ENCODE measurements at places on chromosomes 2 and 18.

GRCh38 chr18:43222501-43222900 is 54.8 kb downstream of the SYT4 start:
- no peak for DNase-seq

DNA sequence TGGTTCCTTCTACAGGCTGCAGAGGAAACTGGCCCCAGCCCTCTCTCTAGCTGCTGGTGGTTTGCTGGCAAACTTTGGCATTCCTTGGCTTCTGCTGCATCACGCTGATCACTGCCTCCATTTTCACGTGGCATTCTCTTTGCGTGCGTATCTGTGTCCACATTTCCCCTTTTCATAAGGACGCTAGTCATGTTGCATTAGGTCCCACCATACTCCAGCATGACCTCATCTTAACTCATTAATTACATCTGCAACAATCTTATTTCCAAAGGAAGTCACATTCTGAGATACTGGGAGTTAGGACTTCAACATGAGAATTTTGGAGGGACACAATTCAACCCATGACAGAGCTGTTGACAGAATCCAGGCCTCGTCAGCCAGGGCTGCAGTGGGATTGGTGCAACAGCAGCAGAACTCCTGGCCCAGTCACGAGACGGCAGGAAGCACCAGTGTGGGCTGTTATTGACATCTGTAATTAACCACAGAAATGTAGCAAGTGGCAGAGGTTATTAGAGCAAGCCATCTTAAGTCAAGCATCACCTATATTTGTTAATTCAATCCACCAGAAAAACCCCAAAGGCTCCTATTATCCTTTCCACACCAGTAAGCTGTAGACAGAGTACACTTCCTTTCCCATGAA is 132.4 kb downstream of the TMEM163 start:
- DNase-seq, result no peak

- DNase-seq, result no peak
These were observed 116.2 kb downstream of the TANC1 start for GRCh38 chr2:159084384-159085370.

DNA sequence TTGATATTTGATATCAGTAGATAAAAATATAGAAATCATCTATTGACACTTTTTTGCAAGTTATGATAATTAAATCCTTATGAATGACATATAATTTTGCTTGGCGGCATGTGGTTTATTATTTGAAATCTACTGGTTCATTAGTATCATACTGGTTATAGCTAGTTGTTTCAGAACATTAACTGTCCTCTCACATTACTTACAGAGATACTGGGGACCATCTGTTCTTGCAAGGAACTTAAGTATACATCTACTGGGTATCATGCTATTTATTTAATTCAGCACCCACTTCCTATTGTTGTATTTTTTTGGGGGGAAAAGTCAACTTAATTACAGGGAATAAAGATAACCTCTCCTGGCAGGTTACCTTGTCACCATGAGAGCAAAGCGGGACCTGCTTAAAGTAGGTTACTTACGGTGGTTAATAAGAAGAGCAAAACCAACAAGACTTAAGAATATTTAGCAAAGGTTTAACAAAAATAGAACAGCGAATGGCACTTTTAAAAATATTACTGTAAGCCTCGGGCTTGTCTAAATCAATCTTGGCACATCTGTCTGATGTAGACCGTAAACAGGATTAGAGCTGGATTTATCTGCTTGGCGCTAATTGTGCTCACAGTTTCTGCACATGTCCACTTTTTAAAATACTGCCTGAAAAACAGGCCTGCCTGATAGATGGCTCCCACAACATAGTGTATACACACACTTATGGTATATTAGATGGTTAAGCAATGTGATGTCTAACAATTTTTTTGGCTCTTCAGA is 41.8 kb downstream of the CERKL start:
- DNase-seq, result no peak

DNA sequence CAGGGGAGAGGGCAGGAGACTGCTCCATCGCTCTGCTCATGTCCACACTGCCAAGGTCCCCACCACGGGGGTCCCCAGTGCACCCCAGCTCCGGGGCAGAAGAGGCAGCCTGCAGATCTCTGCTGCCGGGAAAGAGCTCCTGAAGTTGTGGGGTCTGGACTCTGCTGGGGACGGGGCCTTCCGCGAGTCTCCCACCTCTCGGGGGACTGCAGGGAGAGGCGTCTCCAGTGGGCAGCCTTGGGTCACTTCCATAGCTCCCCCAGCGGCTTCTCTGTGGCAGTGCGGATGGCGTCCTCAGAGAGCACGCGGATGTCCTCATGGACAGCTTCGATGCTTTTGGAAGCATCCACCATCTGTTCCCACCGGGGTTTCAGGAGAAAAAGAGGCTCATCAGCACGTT is 10.7 kb downstream of the DTYMK start:
- DNase-seq, result no peak

DNA sequence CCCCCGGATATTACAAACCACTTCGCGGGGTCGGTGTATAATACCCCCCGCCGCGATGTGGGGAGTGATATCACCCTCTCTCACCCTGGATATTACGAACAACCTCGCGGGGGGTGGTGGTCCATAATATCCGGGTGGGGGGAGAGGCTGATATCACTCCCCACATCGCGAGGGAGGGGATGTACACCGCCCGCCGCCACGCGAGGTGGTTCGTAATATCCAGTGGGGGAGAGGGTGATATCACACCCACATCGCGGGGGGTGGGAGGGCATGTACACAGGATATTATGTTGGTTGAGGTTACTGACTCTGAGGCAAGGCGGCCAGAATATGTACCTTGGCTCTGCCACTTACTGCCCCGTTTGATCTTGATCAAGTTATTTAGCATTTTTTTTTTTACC is 14.8 kb upstream of the CWC22 start:
- DNase-seq, result no peak

GRCh38 chr18:9410515-9410914 is 64.8 kb upstream of the RALBP1 start:
- DNase-seq, result no peak

- no peak for DNase-seq
These were observed 40.2 kb downstream of the APOB start for GRCh38 chr2:21003572-21004180.

DNA sequence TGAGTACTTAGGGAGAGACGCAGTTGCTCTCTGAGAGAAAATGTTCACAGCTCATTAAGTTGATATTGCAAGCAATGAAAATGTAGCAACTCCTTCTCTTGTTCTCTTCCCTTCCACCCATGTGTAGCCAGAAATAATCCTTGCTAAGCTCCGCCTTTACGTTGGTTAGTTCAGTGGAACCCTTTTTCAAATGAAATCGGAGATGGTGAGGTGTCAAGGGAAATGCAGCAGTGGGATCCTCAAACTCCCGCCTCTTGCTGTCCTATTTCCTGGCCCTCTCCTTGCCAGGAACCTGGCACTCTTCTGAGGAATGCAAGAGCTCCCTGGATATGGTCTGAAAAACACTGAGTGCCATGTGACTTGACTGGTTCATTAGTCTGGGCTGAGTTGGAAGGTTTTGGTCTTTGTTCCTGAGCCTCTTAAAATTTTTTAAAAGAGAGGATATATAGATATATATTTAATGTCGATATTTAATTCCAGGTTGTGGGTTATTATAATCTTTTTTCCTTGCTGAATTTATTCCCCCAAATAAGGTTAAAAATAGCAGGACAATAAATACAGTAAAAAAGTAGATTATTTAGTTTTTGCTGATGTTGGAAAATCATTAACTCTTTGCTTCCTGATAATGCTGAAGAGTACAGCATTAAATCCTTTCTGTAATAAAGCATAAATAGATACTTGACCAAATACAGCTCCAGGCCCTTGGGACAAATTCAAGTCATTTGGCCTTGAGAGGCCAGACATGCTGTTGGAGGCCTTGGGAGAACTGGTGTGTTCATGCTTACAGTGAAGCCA is 116.2 kb downstream of the EML6 start:
- DNase-seq, result peak; percentile 52

- peak; percentile 82 for DNase-seq
These were observed 799.7 kb upstream of the ACVR2A start for GRCh38 chr2:147045113-147045512.

- no peak for DNase-seq
These were observed 39.5 kb upstream of the ARL4C start for GRCh38 chr2:234536178-234536965.

- DNase-seq, result no peak
These were observed 266.0 kb downstream of the GLI2 start for GRCh38 chr2:121001641-121002040.

DNA sequence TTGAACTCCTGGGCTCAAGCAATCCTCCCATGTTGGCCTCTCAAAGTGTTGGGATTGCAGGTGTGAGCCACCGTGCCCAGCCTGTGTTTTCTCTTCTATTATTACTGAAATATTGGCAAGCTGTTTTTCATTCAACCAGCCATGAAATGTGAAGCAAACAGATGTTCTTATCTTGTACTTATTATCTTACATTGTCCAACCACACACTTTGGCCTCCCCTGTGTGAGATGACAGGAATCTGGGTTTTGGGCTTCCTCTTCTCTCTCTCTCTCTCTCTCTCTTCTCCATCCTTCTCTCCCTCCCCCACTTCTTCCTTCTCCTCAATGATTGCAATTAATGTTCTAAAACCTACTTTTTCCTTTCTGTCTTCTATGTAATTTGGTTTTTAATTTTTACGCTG is 33.1 kb downstream of the RAMP1 start:
- DNase-seq, result no peak

GRCh38 chr2:180905002-180905401 is 75.4 kb upstream of the UBE2E3 start:
- no peak for DNase-seq

GRCh38 chr2:222076973-222077690 is 221.7 kb downstream of the PAX3 start:
- no peak for DNase-seq

GRCh38 chr2:160264308-160264707 is 64.2 kb upstream of the ITGB6 start:
- peak; percentile 26 for DNase-seq

DNA sequence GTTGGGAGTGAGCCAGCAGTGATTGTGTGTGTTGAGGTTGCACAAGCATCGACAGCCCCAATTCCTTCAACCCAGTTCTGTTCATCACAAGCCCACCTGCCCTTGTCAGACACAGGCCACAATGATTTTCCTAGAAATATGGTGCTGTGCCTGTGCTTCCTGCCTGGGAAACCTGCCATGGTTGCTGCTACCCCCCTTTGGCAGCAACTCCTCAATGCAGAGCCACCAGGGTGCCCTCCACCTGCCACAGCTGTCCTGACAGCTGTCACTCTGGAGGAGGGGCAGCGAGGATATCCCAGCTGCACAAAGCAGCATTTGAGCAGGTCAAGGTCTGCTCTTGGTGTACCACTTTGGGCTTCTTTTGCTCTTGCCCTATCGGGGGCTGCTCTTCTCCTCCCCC is 27.1 kb downstream of the SMIM21 start:
- DNase-seq, result no peak

DNA sequence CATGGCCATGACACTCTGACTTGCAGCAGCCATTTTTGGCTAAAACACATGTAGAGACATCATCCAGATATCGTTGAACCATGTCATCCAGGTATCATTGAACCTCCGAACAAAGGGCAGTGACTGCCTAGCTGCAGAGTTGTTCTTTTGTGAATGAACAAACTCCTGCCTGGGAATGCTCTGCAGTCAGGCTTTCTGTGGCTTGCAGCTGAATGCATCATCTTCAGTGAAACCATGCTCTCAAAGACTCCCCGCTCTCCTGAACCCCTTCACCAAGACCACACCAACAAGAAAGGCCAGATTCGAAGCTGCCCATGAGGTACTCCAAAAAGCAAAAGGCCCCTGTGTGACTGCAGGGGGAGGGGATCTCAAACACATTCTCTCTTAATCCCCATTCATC is 118.8 kb downstream of the ACTR3 start:
- no peak for DNase-seq

GRCh38 chr2:36478332-36478738 is 119.6 kb downstream of the FEZ2 start:
- DNase-seq, result peak; percentile 92

DNA sequence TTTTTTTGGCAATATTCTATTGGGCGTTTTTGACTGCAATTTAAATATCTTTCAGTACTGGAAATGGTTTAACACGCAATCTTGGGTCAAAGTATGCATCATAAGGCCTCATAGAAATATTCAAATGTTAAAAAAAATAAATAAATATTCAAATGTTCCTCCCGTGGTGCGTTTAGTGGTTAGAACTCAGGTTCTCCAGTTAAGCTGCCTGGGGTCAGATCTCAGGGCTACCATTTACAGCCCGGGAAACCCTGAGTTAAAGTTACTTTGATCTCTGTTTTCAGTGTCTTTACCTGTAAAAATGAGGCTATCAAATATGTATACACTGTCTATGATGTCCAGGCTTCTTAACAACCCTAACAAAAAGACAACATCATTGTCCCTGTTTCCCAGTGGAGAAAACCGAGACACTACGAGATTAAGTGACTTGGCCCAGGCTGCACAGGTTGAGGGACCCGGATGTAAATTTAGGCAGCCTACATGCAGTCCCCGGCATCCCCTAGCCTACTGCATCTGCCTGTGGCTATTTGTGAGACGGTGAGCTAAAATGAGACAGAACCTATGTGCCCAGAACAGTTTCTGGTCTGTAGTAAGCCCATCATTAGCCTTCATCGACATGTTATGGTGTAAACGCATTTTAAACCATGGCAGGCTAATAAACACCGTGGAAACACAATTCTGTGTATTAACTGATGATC is 1.7 kb downstream of the FHL2 start:
- DNase-seq, result peak; percentile 46

GRCh38 chr18:63306819-63307550 is 12.6 kb downstream of the BCL2 start:
- peak; percentile 90 for DNase-seq

- no peak for DNase-seq
These were observed 5.2 kb upstream of the DLX2 start for GRCh38 chr2:172107690-172108586.

DNA sequence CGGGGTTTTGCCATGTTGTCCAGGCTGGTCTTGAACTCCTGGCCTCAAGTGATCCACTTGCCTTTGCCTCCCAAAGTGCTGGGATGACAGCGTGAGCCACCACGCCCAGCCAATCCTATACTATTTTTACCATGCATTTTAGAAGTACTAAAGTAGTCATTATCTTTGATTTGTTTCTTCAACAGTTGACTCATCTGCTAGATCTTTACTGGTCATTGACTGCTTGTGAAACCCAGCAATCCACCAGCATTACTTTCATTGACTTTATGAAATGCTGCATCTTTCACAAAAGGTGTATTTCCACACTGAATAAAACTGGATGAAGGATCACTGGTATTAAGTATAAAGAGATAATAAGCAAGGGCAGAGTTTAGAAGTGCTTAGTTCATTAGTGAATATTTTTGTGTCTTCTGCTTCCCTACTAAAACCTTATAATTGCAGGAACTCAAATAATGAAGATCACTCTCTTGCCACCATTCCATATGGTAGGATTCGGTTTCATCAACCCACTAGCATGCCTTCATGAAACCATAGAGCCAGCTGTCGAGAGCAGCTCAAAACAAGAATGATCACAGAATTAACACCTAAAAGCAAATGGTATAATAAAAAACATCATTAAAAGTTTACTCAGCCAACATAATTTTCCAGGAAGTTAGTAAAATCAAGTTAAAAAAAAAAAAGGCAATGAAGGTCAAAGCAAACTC is 33.1 kb downstream of the IRS1 start:
- DNase-seq, result no peak

GRCh38 chr2:152626911-152627339 is 90.3 kb downstream of the PRPF40A start:
- DNase-seq, result no peak

- no peak for DNase-seq
These were observed 232.2 kb downstream of the GULP1 start for GRCh38 chr2:188523919-188524318.

GRCh38 chr2:9053534-9053931 is 50.0 kb upstream of the MBOAT2 start:
- no peak for DNase-seq

Data from kidney tubule cell (primary cell).